ENCODE measurements at places on chromosomes 6 and 20.

DNA sequence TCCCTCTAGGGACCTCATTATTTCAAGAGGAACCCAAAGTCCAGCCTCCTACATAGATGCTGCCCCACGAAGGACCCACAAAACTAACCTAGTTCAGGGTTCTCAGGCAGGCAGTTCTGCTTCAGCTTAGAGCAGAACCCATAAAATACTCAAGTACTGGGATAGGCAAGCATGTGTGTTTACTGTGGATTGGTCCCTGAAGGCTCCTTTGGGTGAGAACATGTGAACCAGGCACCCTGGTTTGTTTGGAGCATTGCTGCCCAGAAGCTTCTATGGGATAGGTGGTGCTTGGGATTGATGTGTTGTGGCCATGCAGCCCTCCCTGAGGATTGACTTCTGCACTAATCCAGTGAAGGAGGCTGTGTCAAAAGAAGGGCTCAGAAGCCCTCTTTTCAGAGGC lies 14.9 kb upstream of the EFHC1 start:
- DNase-seq: no peak

- DNase-seq: no peak
Observed at GRCh38 chr20:20894280-20894679, 181.8 kb upstream of the RALGAPA2 start.

DNA sequence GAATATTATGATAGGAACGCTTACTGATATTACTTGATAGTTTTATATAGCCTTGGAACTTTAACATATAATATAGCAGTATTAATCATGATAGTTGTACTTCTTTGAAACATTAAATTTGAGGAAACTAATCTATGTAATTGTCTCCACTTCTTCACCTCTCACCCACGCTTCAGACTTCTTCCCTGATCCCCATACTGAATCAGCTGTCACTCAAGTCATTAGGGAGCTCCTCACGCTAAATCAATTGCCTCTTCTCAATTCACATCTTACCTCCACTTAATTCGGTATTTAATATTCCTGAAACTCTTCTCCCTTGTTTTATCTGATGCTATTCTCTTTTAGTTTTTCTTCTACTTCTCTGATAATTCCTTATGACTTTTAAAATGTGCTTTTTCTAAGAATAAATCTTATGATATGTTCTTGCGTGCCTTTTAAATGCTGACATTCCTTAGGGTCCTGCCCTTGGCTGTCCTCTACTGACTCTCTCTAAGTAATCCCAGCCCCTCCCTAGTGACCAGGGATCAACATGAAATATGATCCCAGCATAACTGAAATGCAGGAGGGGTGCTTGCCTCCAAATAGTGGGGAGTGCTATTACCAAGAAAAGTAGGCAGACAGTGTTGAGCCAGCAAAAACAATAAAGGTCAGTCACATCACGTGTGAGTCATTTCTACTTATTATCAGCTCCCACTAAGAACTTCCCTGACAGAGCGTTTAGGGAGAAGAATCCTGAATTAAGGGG lies 9.9 kb downstream of the ANKRD66 start:
- peak; percentile 4 for DNase-seq

DNA sequence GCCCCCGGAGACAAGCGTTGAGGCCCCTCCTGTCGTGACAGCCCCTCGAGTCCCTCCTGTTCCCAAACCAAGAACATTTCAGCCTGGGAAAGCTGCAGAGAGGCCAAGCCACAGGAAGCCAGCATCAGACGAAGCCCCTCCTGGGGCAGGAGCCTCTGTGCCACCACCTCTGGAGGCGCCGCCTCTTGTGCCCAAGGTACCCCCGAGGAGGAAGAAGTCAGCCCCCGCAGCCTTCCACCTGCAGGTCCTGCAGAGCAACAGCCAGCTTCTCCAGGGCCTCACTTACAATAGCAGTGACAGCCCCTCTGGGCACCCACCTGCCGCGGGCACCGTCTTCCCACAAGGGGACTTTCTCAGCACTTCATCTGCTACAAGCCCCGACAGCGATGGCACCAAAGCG lies 72.4 kb downstream of the SERAC1 start:
- no peak for DNase-seq

DNA sequence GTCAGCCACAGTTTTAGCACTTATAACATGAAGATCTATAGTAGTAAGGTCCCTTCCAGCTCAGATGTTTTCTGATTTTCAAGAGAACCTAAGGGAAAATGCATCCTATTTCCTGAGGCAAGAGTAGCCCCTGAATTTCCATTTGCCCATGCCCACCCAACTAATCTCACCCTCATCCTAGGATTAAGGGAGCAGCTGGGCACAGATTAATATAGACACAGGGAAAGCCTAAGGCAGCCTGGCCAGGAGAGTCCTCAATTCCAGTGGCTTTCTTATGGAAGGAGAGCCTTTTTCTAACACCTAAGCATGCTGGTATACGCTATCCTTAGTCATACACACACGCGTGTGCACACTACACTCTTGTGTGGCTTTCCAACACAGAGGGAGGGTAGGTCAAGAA lies 1.5 kb downstream of the APOBEC2 start:
- no peak for DNase-seq

GRCh38 chr20:48187851-48188250 lies 402.6 kb upstream of the SULF2 start:
- DNase-seq: no peak

GRCh38 chr20:35583636-35584560 lies 31.7 kb upstream of the SPAG4 start:
- no peak for DNase-seq

DNA sequence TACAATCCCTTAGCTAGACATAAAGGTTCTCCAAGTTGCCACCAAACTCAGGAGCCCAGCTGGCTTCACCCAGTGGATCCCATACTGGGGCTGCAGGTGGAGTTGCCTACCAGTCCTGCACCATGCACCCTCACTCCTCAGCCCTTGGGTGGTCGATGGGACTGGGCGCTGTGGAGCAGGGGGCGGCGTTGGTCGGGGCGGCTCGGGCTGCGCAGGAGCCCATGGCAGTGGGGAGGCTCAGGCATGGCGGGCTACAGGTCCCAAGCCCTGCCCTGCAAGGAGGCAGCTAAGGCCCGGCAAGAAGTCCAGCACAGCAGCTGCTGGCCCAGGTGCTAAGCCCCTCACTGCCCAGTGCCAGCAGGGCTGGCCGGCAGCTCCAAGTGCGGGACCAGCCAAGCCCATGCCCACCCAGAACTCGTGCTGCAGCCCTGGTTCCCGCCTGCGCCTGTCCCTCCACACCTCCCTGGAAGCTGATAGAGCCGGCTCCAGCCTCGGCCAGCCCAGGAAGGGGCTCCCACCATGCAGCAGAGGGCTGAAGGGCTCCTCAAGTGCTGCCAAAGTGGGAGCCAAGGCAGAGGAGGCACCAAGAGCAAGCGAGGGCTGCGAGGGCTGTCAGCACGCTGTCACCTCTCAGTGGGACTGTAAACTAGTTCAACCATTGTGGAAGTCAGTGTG lies 912.1 kb downstream of the PHF3 start:
- DNase-seq: no peak

- DNase-seq: no peak
Observed at GRCh38 chr20:50691573-50692551, 520 bp upstream of the RIPOR3 start.

- DNase-seq: no peak
Observed at GRCh38 chr20:7458459-7458858, 481.8 kb downstream of the HAO1 start.

DNA sequence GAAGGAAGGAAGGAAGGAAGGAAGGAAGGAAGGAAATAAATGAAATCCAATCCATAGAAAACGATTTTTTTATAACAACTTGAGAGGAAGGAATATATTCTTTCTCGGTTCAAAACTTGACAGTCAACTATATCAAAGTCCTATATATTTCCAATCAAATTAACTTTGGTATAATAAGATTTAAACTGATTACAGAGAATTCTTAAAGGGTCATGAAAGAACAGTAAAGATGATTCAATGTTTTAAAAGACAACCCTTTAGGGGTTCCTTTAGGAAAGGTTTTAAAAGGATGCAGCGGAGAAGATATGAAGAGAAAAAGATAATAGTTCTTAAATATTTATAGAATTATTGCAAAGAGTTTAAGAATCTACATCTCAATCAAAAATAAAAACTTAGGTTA lies 61.2 kb downstream of the ME1 start:
- DNase-seq: no peak

- no peak for DNase-seq
Observed at GRCh38 chr6:112286010-112286409, 31.6 kb upstream of the LAMA4 start.

- DNase-seq: no peak
Observed at GRCh38 chr6:27073441-27073840, 174.1 kb upstream of the PRSS16 start.
